Stimulated activated naive CD4-positive, alpha-beta T cell treated with Interleukin-2 at 50 U/mL for 16 hours (primary cell): ENCODE measurements at places on chromosomes 12 and 14.
A peak's percentile ranks its signal among the peaks of the same experiment; 100 is the strongest.

- no peak for DNase-seq
These were observed 28.4 kb downstream of the RAD9B start for GRCh38 chr12:110530511-110530910.

GRCh38 chr12:51926718-51927117 lies 19.4 kb downstream of the ACVRL1 start:
- peak; percentile 37 for DNase-seq

DNA sequence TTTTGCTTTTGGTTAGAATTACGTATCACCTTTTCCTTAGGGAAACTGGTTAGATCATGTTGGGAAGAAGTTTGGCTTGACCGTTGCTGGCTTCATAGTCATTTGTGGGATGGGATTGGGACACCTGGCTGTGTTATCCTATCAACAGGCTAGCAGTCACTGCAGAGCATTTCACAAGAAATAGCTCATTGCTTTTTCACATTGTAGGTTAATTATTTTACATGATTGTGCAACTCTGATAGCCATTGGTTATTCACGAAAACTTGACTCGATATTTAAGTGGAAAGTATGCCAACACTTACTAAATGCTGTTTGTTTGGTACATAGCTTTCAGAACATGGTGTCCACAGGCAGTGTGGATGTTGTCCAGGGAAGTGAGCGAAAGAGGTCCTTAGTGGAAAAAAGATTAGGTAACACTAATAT lies 89.4 kb downstream of the NKX2-1 start:
- DNase-seq: no peak

GRCh38 chr12:124829008-124829707 lies 34.5 kb downstream of the SCARB1 start:
- no peak for DNase-seq

- DNase-seq: no peak
These were observed 182.5 kb upstream of the RASSF8 start for GRCh38 chr12:25775968-25776367.

DNA sequence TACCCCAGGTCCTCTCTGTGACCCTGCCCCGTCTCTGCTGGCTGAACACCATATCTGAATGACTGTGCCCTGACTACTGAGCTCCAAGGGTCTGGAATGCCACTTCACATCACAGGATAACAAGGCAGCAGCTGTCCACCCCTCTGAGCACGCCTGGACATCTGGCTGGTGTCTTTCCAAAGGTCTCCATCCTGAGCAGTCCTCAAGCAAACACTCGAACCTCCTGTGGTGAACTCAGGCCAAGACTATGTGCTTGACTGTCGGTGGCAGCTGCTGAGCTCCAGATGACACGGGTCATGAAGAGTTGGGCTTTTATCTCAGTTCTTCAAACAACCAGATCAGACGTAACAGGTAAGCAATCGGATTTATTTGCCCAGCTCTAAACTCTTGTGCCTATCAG lies 117.2 kb upstream of the BCL2L14 start:
- DNase-seq: no peak

DNA sequence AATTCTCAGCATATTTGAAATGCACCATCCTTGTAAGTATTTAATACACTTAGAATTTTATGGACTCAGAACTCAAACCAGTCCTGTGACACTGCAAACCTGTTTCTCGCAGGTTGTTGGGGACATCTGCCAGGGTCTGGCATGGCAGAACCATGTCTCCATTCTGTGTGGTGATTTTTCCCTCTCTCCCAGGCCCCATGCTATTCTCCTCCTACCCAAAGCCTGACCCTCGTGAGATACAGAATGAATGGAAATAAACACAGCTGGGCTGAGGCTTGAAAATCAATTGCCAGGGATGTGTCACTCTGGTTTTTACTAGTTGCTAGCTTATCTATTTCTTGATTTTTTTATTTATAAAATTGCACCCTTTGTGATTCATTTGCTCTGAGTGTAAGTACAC lies 19.8 kb downstream of the TPH2 start:
- no peak for DNase-seq

DNA sequence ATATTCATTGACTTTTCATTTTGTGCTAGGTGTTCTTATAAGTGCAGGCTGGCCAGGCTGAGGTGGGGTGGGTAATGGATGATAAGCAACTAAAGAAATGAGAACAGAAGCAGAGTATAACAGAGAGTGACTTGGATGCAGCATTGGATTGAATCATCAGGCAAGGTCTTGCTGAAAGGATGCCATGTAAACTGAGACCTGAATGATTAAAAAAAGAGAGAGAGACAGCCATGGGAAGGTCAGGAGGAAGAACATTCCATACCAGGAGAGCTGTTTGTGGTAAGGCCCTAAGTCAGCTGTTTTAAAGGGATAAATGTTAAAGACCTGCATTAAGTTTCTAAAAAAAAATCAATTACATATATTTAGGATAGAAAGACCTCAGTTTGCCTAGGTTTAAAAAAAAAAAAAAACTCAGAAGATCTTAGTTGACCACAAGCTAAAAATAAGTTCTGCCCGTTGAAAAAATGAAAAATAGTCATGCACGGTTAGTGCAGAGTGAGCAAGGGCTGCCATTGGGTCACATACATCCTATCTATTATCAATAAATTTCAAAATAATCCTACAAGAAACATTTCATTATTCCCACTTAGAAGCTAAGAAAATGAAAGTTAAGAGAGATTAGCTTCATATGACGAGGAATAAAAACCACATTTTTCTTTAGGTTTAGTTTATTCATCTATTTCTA lies 37.2 kb downstream of the IFNG start:
- no peak for DNase-seq

GRCh38 chr14:72892879-72893635 lies 844 bp downstream of the DPF3 start:
- peak; percentile 18 for DNase-seq

GRCh38 chr14:104135904-104136471 lies 2.4 kb upstream of the KIF26A start:
- DNase-seq: no peak

GRCh38 chr12:91249518-91250272 lies 67.1 kb upstream of the DCN start:
- no peak for DNase-seq

DNA sequence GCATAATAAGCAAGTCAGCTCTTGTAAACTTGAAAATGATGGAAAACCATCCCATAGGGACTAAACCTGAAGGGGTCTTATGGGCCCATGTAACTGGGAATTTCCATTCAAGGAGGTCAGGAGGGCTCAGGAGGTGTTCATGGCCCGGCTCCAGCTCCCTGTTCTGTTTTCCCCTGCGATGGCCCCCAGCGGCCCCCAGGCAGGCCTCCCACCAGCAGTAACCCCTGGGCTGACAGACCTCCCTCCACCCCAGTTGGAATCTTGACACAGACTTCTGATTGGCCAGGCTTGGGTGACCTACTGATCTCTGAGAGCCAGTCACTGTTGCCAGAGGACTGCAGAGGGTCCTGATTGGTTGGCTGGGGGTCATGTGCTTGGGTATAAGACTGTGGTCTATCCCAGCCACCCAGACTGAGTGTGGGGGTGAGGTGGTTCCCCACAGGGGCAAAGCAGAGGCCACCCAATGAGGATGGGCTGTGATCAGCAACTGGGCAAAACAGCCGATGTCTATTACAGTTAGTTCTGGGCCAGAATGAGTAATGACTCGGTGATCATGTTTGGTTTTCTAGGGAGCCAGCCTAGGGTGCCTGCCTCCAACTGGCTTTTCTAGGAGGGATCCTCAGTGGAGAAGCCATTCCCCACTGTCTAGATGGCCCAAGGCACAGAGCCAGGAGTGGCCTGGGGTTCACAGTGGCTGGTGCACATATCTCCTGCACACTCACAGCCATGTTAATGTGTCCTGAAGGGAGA lies 27.0 kb downstream of the RHOF start:
- DNase-seq: no peak

DNA sequence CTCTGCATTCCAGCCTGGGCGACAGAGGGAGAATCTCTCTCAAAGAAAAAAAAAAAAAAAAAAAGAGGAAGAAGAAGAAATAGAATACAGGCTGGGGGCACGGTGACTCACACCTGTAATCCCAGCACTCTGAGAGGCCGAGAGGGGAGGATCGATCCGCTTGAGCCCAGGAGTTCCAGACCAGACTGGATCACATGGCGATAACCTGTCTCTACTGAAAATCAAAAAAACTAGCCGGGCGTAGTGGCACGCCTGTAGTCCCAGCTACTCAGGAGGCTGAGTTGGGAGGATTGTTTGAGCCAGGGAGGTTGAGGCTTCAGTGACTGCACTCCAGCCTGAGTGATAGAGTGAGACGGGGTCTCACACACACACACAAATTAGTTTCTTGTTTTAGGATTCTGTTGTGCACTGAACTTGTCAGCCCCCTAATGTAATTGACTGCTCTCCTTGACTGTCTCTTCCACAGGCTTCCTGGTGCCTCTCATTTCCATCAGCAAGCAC lies 963 bp upstream of the TINF2 start:
- no peak for DNase-seq

DNA sequence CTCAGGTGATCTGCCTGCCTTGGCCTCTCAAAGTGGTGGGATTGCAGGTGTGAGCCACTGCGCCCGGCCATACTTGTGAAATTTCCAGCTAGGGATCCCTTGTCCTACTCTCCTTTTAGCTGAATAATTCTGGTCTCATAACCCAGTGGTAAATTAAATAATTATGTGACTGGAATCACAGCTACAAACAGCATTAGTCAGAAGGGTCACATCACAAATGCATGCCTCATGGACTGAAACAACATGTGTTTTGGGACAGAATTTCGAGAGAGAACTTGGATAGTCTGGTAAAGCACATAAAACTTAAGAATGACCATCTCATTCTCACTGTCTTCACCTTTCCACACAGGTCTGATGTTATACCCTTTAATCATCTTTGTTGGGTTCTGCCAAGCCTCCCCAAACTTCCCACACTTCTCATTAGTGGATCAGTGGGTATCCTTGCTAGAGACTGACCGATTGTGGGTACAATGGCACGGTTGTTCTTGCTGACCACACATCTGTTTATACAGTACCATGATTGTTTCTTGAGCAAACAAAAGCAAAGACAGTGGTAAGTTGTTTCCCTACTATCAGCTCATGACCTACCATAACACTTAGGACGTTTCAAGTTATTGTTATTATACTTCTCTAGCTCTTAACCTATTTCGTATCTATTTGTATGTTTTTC lies 5.1 kb downstream of the GPRC5D start:
- no peak for DNase-seq

GRCh38 chr14:71541973-71542690 lies 390.1 kb upstream of the RGS6 start:
- DNase-seq: no peak

GRCh38 chr12:19171731-19172130 lies 42.2 kb downstream of the PLEKHA5 start:
- no peak for DNase-seq

DNA sequence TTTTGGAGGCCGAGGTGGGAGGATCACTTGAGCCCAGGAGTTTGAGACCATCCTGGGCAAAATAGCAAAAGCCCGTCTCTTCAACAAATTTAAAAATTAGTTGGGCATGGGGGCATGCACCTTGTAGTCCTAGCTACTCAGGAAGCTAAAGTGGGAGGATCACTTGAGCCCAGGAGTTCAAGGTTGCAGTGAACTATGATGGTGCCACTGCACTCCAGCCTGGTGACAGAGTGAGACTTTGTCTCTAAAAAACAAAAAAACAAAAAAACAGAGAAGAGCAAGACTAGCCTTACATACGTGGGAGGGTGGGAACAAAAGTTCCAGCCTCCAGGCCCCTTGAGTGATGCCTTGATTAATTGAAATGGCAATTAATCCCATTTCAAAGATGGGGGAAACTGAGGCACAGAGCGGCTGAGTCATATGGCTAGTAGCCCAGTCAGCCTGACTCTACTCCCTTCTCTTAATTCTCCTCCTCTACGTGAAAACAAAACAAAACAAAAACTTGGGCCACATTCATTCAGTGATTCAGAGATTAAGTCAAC lies 3.3 kb upstream of the FAM222A start:
- DNase-seq: no peak

- no peak for DNase-seq
These were observed 244.4 kb downstream of the ZFP36L1 start for GRCh38 chr14:68548194-68549076.

DNA sequence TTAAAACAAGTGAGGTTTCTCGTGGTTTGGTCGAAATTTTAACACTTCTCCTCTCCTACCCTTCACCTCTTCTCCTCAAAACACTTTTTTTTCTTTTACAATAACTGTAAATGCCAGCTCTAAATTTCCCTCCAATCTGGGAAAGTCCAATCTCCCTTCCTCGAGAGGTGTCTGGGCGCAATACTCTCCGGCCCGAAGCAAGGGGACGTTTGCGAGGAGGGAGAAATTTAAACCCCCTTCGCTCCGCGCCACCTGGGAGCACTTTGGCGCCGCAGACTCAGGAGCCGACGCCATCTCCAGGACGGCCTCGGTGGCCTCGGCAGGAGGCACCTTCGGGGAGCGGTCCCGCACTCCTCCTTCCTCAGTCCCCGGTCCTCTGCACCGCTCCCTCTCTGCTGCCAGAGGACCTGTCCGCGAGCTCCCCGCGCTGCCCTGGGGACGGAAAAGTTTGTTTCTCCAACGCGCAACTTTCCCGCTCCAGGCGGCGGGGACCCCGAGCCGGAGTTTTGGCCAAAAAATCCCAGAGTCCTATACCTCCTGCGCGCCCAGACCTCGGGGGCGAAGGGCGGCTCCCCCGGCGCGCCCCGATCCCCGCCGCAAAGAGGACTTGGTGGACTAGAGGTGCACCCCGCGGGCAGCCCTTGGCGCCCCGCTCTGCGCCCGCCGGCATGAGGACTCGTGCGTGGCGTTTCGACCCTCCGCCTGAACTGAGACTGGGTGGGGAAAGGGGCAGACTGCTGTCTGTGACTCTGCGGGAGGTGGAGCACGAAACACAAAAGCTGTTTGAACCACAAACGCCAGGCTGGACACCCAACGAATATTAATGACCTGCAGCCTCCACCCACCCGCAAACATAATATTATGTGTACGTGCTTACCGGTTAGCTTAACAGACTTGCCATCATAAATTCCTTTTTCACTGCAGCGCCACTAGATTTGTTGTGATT lies 95.2 kb upstream of the HMGA2 start:
- DNase-seq: no peak

DNA sequence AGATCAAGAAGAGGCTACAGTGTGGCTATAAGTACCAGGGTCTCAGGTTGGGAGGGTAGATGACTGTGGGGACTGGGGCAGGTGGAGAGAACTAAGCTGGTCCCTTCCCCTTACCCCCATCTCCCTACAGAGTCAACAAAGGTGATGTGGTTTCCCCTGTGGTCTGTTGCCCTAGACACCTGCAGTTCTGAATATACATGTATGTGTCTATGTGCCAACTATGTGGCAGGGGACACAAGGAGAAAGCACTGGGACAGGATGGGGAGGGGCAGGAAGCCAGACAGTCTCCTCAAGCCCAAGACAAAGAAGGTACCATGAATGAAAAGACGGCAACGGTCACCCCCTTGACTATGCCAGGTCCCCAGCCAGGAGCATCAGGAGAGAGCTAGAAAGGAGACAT lies 4.5 kb upstream of the HDAC7 start:
- no peak for DNase-seq

GRCh38 chr12:123150275-123150743 lies 581 bp downstream of the PITPNM2 start:
- DNase-seq: no peak
